ENCODE measurements at places on chromosomes 7 and 10.

GRCh38 chr10:26909753-26910152 is 49.0 kb upstream of the ABI1 start:
- DNase-seq = no peak

- DNase-seq = no peak
Observed at GRCh38 chr10:74233281-74233680, 82.3 kb downstream of the ADK start.

DNA sequence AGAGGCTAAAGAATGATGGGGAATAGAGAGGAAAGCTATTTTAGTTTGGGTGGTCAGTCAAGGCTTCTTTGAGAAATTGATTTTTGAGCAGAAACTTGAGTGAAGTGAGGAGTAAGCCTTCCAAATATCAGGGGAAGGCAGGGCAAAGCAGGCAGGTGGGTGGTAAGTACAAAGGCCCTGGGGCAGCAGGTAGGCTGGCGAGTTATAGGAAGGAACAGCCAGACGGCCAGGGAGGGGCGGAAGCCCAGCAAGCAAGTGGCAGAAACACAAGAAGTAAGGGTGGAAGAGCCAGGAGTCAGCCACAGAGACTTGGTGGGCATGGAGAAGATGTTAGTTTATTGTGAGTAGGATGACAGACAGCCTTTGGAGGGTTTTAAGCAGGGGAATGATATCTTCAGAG is 34.9 kb downstream of the VWA2 start:
- DNase-seq = no peak

DNA sequence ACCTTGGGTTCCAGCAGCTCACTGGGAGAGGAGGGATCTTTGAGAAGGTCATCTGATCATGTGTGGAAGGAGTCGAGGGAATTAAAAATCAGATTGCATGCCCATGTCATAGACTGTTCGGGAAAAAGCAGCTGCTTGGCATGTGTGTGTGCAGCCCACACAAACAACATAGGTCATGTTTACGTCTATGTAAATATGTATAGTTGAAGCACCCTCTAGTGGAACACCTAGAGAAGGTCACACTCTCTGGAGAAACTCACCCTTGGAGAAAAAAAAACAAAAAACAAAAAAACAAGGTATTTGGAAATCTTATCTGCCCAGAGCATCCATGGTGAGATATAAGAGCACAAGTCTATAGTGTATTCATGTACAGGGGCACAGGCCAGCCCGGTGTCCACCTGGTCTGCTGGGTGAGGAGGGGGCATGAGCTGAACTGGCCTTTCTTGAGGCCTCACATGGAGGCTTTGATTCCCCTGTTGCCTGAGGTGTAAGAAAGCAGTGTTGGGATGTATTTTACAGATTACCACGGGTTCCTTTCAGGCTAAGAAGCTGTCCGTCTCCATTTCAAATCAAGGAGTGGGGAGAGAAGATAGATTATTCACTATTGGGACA is 98.0 kb downstream of the NPY start:
- no peak for DNase-seq

GRCh38 chr10:17811146-17811865 is 2.2 kb downstream of the MRC1 start:
- DNase-seq = no peak
